Stimulated activated CD8-positive, alpha-beta memory T cell treated with anti-CD3 and anti-CD28 coated beads, Interleukin-7, amount 100 ng/mL, for 1 hour (primary cell): ENCODE measurements at places on chromosomes 16 and 17.

DNA sequence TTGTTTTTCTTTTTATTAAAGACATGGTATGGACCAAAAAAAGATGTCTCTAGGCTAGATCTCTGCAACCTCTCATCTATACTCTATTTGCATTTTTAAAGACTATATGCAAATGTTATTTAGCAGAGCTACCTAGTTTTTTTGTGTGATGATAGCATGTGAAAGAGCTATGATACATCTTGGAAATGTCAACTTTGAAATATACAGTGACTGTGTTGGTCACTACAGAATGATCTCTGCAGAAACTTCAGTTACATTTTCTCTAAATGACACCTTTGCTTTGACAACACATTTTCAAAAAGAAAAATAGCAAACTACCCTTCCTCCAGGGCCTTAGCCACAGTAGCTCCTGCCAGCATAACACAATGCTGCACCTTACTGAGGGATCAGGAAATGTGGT, 86.6 kb downstream of the PRKCB start:
- no peak for DNase-seq

DNA sequence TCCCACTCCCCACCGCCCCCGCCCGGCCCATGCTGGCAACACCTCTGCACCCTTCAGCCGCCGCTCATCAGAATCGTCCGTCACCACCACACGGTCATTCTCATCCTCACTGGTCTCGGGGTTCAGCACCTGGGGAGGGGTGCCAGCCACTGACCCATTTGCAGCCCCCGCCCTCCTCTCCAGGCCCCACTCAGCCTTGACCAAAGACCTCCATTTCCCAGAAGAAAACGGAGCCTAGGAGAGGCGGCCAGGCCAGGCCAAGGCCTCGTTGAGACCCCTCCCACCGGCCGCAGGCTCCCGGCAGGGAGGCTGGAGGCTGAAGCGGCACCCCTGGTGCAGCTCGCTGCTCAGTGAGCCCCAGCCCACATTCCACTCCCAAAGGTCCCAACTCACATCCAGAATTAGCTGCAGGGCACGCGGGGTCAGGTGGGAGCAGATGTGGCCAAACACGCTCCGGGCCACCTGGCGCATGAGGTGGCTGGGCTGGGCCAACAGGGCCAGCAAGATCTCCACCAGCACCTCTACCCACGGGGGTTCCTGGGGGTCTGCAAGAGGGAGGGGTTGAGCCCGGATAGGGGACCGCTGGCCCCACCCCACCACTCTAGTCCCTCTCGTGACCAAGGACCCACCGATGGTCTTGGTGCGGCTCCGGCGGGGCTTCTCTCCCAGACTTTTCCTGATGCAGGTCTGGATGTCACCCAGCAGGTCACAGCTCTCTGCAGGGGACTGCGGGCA, 9.8 kb downstream of the MYBBP1A start:
- no peak for DNase-seq

DNA sequence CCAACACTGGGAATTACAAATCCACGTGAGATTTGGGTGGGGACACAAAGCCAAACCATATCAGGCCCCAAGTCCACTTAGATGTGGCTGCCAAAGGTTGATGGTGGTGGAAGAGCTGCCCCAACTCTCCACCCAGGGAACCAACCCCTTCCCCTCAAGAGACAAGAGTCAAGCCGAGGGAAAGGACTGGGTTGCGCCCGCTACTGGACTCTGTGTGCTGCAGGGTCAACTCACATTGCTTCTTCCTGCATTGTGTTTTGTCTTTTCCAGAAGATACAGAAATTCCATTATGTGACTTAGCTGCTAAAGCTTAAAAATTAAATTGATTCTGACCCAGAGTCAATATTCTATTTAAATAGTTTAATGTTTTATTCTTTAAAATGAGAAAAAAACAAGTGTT, 58.5 kb downstream of the ADAMTS18 start:
- DNase-seq: no peak

GRCh38 chr17:39194089-39194984, 3.1 kb downstream of the CACNB1 start:
- DNase-seq: no peak

GRCh38 chr16:53429221-53429943, 4.9 kb upstream of the RBL2 start:
- DNase-seq: no peak
